GOT3 (cell line): ENCODE measurements at places on chromosomes 13 and 19.

- no peak for DNase-seq
These were observed at the start of gene KMT2B for GRCh38 chr19:35717665-35718344. Gene KMT2B (plus strand): TSS chr19:35718003. CDS start chr19:35718019, 16 bp downstream.

GRCh38 chr13:23673354-23673753 lies 103.1 kb downstream of the TNFRSF19 start:
- no peak for DNase-seq

DNA sequence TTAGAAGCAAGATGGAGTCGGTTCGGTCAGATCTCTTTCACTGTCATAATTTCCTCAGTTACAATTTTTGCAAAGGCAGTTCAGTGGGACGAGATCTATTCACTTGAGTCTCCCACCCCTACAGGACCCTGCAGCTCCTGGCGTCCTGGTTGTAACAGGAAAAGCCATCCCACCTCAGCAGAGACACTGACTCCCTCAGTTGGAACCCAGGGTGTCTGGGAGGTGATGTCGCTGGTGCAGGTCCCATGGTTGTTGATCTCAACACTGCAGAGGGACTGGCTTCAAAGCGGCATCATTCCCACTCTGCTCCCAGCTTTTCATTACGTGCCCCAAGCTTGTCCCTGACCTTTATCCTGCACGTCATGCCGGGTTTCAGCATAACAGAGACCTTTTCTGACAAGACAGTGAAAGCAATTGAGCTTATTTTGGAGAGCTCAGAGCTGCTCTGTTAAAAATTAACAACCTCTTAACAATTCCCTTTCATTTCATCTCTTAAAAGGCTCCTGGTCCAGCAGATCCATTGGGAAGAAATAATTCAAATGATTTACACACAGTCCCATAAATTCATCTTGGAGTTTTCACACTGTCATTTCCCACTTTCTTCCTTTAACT lies 17.6 kb upstream of the COG3 start:
- DNase-seq = no peak

DNA sequence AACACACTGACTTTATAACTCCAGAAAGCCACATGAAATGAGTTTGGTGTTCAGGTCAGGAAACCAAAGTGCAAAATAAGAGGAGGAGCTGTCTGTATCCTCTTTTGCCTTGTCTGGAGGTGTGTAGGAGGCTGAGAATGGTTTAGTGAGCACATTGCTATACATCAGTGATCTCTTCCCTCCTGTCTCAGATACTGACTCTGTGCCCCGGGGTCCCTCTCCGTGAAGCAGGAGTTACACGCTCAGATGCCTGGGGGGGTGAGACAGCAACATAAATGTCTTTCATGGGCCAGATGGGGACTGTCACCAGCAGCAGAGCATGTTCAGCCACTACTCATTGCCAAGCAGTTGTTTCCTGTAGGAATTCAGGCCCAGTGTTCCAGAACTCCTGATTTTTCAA lies 285.4 kb downstream of the ATP8A2 start:
- no peak for DNase-seq

- DNase-seq = no peak
These were observed 22.4 kb upstream of the ARHGEF18 start for GRCh38 chr19:7326105-7326877.

DNA sequence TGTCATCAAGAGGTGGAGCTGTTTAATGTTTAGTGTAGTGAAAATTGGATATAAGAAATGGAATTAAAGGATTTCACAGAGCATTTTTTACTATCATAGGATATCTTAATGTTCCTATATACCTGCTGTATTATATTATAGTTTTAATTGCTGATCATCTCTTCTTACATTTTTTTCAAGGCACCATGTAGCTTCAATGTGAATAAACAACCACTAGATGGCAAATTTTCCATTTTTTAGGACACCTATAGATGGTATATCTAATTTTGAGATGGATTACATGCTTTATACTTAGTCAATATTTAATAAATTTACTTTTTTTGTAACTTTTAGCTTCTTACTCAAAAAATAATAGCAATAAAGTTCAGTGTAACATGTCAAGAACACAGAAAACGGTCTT lies 9.0 kb upstream of the ATXN8OS start:
- DNase-seq = no peak

DNA sequence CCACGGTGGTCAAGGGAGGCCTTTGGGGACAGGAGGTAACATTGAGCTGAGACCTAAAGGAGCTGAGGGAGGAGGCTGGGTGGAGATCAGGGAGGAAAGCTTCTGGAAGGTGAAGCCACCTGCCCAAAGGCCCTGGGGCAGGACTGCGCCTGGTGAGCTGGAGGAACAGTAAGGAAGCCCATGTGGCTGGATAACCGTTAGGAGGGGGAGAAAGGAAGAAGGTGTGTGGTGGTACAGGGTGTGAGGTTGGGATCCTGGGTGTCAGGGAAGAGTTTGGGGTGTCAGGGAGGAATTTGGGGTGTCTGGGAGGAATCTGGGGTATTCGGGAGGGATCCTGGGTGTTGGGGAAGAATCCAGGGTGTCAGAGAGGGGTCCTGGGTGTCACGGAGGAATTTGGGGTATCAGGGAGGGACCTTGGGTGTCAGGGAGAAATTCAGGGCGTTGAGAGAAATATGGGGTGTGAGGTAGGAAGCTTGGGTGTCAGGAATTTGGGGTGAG lies 695 bp downstream of the TICAM1 start:
- DNase-seq = no peak

DNA sequence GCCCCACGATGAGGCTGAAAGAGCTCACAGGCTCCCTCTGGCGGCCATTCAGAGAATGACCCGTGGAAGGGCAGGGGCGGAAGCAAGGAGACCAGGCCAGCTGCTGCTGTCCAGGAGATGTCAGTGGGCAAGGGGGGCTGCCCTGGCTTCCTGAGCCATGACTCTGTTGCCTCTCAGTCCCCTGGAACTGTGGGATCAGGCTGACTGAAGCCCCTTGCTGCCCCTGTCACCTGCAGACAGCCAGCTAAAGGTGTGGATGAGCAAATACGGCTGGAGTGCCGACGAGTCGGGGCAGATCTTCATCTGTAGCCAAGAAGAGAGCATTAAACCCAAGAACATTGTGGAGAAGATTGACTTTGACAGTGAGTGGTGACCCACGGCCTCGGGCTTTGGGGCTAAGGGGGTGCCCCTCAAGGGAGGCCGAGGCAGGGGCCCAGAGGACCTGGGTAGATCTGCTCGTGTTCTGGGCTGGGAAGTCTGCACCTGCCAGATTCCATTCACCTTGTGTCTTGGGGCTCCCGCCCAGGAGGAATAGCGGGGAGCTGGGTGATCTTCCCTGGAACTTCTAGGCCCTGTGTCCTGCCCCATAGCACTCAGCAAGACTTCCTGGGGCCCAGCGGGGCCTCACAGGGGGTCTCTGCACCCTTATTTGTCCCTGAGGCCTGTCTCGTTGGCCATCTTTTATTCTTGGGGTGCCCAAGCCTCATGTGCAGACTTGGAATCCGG lies 12.5 kb upstream of the ACTN4 start:
- DNase-seq = no peak

- DNase-seq = no peak
These were observed 58.0 kb downstream of the ERCC5 start for GRCh38 chr13:102903659-102904407.
